ENCODE measurements at places on chromosomes 4 and X.

GRCh38 chrX:152177497-152178269, 39.3 kb upstream of the MAGEA10 start:
- no peak for DNase-seq

DNA sequence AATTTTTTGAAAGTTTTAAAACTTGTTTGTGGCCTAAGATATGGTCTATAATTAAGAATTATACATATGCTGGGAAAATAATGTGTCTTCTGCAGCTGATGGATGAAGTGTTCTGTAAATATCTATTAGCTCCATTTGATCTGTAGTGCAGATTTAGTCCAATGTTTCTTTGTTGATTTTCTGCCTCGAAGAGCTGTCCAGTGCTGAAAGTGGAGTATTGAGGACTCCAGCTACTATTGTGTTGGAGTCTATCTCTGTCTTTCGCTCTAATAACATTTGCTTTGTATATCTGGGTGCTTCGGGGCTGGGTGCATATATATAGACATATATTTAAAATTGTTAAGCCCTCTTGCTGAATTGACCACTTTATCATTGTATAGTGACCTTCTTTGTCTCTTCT, 2127.3 kb downstream of the PCDH7 start:
- DNase-seq: no peak

- no peak for DNase-seq
Measured at GRCh38 chrX:83819304-83819703, 41.6 kb upstream of the CYLC1 start.

DNA sequence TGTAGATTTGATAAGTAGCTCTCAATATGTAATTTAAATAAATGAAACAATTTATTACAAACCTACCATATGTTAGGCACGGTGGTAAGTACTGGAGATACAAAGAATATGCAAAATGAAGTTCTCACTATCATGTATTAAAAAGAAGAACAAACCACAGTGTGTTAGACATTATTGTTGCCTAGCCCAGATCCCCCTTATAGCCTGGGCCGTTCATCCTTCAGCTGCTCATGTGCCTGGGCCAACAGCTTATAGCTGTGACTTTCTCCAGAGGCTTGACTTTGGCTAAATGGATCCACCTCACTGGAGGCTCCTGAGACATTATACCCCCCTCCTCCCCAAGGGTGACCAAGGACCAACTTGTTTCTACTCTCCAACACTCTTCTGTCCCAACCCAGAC, 29.8 kb upstream of the CCNG2 start:
- no peak for DNase-seq

DNA sequence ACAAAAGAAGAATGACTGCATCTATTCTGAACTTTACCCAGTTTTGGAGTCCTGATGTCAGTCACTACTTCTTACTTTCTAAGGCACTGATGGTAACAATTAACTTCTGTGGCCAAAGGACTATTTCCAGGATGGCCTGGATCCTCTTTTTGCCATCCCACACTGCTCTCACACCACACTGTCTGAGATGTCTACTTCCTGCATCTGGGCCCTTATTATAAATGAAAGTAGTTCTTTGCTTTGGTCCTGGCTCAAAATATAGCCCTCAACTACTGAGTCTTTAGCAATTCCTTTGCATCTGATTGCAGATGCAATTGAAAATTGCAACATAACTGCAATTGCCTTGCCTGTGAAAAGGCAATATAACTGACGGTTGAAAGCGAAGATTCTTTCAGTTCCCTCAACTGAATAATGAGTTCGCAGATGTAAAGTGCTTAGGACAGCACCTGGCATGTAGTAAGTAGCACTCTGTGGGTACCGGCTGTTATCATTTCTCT, 44.2 kb downstream of the COQ2 start:
- no peak for DNase-seq

DNA sequence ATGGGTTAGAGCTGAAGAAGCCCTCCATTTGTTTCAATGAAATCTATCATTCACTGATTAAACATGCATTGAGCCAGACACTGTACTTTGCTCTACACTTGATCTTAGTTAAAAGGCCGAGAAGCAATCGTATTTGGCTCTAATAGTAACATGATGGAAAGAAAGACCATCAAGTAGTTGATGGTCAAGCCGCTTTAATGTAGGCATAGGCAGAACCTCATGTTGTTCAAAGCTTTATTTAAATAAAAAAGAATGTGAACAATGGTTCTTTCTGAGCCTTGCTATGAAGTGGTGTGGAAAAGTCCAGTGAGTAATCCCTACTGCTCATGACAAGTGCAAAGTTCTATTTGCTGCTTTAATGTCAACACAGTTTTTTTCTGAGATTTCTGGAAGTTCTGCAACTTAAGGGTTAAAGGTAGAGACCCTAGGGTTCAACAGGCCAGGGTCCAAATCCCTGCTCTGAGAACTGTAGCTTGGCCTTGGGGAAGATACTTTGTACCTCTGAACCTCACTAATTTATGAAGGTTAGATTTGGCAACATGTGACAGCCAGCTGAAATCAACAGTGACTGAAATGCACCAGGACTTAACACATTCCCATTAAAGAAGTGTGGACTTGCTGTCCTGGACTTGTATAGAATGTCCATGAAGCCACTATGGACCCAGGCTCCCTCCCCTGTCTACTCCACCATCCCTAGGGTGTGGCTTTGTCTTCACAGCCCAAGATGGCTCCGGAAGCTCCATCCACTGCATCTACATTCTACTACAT, 17.9 kb upstream of the LAP3 start:
- no peak for DNase-seq

DNA sequence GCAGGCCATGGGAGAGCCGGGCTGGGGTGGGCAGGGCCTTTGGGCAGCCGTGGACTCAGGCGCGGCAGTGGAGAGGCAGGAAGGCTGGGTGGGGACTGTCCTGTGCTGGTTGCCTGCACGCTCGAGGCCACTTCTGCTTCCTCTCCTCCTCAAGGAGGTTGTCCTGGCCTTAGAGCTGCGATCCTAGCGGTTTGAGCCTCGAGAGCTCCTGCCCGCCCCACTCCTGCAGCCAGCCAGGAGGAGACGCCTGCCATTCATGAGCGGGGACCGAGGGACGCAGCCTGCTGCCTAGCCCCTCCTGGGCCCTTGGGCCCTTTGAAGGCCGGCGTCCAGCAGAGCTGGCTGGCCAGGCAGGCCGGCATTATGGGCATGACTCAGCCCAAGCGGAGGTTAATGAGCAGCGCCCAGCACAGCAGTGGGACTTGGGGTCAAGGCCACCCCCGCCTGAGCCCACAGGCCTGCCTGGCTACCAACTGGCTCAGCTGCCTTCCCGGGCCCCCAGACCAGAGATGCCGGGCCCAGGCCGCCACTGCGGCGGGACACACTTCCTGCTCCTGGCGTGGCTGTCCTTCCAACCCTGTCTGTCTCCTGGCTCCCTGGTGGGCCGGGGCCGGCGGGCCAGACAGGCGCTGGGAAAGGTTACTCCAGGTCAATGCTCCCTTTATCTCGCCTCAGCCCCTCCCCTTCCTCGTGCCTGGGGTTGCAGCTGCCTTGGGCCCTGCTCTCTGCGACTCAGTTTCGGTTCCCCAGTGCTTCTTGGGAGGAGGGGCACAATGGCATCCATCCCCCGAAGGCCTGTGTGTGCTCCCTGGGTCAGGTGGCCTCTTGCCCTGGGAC, 1.8 kb downstream of the ABCD1 start:
- DNase-seq: no peak

DNA sequence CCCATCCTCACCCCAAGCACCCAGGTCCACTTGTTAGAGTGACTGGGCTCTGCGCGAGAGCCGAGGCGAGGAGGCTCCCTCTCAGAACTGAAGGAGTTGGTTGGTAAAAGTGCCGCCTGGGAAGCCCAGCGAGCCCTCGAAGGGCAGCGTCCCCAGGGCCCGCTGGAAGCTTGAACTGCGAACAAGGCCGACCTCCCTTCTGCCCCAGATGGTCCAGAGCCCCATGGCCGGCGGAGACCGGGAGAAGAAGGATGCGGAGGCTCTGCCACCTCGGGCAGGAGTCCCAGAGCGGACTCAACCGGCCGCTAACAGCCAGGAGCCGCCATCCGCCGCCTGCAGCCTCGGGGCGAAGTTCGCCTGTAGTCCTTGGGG, 116.3 kb upstream of the TEX13C start:
- no peak for DNase-seq

- DNase-seq: no peak
Measured at GRCh38 chr4:120769227-120769626, 153.3 kb downstream of the PRDM5 start.

GRCh38 chr4:156247470-156247869, 293.8 kb upstream of the CTSO start:
- DNase-seq: no peak

- DNase-seq: no peak
Measured at GRCh38 chrX:150903110-150903508, 4.6 kb upstream of the CD99L2 start.

GRCh38 chr4:36163198-36163597, 81.1 kb downstream of the ARAP2 start:
- no peak for DNase-seq

- DNase-seq: no peak
Measured at GRCh38 chr4:89134775-89135319, 23.5 kb downstream of the TIGD2 start.

- DNase-seq: no peak
Measured at GRCh38 chr4:158122501-158122900, 50.3 kb downstream of the GASK1B start.

DNA sequence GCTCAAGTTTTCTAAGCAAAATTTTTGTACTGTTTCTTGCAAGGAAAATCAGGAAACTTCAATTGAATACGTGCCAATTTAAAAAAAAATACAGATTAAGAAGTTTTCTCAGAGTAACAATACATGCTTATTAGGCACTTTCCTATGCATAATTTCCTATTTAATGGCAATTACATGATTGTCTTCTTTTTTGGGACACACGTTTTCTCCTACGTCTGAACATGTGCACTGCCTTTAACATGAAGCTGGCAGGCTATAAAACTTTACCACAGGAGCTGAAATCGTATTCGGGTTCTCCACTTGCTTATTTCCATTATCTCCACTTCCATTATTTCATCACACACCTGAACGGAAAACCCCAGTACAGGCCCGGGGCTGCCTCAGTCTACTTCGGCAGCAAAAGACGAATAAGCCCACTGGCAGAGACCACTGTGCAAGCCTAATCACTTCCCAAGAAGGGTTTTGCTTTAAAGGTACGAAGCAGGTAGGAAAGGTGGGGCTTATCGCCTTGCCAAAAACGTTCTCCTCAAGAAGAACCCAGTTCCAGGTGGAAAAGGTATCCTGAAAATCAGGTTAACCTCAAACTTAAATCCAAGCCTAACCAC, 575 bp downstream of the RCHY1 start:
- no peak for DNase-seq

DNA sequence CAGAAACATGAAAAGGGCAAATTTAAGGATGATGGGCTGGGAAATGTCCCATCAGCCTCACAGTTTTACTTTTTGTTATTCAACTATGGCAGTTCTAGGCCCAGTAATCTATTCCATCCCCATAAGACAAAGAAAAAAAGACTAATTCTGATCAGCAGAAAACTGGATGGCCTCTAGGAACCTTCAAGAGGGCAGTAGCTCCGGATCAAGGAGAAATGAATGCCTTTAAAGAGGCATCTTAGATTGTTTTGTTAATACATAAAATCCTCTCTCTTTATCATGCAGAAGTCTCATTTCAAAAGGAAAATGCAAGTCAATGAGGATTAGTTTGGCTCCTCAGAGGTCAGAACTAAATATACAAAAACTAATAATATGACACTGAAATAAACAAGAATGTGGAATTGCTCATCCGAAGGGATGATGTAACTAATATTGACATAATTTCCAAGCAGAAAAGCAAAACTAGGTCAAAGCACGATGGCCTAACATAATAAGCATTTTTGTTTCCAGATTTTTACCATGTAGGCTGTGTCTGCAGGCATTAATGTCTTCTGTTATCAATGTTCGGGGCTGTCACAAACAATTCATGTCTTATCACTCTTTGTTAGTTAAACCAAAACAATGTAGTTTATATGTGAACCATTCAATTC, 8.8 kb downstream of the MID1 start:
- no peak for DNase-seq

DNA sequence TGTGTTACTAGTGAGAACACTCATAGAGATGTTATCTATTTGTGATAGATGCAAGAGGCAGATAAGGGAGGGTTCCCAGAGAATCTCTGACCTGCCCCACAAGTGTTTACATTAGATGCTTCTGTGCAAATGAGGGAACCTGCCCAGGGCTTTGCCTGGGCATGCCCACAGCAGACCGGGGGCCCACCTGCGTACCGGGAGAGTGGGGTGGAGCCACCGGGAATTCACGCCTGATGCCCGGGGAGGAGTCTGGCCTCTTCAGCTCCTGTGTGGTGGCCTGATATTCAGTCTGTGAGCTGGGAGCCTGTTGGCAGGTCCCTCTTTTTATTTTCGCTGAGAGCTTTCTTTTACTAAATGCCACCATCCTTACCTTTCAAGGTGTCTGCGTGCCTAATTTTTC, 155.7 kb downstream of the SNCA start:
- peak; percentile 89 for DNase-seq

DNA sequence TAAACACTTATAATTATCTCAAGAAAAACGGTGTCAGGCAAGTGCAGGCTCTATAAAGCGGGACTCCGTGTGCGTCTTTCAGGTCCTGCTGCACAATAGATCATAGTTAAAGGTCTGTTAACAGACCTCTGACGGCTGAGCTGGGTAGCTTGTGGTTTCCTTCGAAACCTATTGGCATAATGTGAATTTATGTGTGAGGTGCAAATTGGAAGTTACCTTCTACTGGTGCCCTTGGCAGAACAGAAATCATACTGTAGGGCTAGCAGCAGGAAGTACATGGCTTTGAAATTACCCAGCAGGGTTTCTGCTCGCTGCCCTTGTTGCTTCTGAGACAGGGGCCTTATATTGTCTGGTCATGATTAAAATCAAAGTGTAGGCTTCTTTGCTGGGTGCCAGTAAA, 216.4 kb upstream of the HAND2 start:
- no peak for DNase-seq

- no peak for DNase-seq
Measured at GRCh38 chr4:6095023-6095752, 77.0 kb upstream of the C4orf50 start.

- no peak for DNase-seq
Measured at GRCh38 chr4:101807351-101807750, 16.8 kb downstream of the BANK1 start.

- DNase-seq: no peak
Measured at GRCh38 chrX:20571611-20572010, 304.9 kb upstream of the RPS6KA3 start.

DNA sequence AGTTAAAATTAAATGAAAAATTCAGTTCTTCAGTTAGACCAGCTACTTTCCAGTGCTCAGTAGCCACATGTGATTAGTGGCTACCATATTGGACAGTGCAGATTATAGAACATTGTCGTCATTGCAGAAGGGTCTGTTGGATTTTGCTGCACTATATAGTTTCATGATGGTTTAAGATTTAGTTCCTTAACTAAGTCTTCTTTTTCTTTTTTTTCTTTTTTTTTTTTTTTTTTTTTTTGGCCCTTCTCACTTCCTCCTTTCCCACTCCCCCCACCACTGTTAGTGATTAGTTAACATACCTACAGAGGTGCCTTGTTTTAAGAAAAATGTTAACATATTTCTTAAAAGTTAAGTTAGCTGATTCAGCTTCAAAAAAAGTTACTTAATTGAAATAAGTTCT, 9.0 kb downstream of the RAB9A start:
- no peak for DNase-seq

- no peak for DNase-seq
Measured at GRCh38 chr4:3707423-3708102, 58.6 kb upstream of the ADRA2C start.

Data from LNCaP clone FGC (cell line).